ENCODE measurements at places on chromosomes 13 and 19.

- DNase-seq: no peak
These were observed 20.7 kb downstream of the OBI1 start for GRCh38 chr13:78638216-78638615.

DNA sequence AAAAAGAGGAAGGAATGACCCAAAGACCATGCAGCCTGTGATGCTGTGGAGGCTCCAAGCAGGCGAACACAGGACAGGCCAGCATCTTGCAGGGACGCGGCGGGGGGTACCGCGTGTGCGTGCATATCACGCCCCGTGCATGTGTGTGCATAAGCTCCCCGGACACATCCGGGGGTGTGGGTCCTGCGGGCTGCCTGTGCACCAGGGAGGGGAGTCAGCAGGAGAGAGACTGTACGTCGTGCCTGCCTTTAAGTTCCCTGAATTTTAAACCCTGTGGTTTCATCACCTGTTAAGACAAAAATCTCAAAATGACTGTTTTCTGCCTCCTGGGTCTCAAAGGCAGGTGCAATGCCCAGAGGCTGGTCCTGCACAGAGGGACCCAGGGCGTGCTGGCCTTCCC is 16.6 kb downstream of the ADAT3 start:
- DNase-seq: no peak

- no peak for DNase-seq
These were observed 6.9 kb downstream of the RAB8A start for GRCh38 chr19:16118489-16119033.

DNA sequence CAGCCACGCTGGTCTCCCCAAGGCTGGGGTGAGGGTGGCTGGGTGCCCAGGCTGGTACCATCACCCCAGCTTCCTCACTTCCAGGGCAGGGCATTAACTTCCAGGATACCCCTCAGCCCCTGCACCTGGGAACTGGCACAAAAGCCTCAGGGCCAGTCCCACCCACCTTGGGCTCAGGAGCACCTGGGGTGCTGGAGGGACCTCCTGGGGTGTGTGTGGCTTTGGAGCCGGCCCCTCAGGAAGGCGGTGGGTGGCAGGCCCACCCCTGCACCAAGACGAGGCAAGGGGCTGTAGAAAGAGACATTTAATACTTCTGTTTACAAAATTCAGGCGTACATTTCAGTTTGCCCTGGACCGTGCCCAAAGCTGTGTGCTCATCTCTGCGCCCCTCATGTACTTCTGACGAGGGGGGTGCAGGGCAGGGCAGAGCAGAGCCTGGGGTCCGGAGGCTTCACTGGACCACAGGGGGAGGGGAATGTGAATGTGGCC is 16.8 kb downstream of the MPND start:
- DNase-seq: no peak

DNA sequence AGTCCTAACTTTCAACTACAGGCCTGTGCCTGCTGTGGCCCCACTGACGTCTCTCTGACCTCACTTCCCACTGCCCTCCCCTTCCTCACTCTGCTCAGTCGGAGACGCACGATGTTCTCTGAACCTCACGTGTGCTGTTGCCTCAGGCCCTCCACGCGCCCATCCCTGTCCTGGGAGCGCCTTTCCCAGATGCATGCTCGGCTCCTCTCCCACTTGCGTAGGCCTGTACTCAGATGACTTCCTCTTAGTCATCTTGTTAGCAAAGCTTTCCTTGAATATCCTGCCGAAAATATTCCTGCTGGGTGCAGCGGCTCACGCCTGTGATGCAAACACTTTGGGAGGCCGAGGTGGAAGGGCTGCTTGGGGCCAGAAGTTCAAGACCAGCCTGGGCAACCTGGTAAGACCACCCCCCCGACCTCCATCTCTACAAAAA is 9.3 kb upstream of the SYT5 start:
- DNase-seq: no peak

GRCh38 chr19:45667620-45668341 is at the start of gene GIPR:
TSS of gene GIPR (plus strand) at chr19:45668221. CDS start at chr19:45669521, 1,300 bp downstream.
- no peak for DNase-seq

DNA sequence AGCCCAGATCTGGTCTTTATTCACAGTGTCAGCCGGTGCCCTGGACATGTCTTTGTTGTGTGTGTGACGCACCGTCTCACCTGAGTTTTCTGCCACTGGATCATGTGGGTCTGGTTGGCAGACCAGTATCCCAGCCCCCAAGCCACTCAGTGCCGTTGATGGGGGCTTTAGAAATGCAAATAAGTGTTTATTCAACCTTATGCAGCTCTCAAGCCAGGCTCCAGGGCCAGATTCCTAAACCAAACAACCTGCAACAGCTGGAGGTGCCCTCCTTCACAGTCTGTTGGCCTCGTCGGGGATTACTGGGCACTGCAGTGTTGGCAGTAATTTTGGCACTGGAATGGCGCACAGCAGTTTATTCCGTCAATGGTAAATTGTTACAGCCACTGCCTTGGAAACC is 21.6 kb downstream of the FAM124A start:
- DNase-seq: no peak

DNA sequence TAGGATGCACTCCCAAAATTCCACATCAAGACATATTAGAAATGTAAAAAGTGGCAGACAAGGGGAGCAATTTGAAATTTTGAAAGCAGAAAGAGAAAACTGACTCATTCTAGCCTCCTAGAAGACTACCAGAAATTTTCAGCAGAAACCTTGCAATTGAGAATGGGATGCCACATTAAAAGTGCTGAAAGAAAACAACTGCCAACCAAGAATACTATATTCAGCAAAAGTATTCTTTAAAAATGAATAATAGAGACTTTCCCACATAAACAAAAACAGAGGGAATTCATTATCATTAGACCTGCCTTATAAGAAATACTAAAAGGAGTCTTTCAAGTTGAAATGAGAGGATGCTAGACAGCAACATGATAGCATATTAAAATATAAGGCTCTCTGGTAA is 78.3 kb upstream of the HTR2A start:
- no peak for DNase-seq

DNA sequence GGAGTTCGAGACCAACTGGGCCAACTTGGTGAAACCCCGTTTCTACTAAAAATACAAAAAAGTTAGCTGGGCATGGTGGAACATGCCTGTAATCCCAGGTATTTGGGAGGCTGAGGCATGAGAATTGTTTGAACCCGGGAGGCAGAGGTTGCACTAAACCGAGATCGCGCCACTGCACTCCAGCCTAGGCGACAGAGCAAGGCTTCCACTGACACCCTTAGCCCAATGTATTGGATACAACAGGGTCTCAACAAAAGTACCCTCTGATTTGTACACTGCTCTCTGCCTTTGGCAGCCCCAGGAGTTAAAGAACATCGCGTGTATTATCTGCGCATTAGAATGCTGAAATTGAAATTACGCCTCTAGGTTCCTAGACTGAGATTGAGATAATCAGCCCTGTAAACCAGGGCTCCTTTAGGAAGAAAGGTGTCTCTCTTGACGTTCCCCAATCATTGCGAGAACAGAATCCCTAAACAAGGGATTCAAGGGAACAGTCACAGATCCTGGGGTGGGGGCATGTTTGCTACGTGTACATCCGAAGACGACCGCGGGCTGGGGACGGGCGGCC is 21.9 kb downstream of the IPO5 start:
- peak; percentile 62 for DNase-seq

DNA sequence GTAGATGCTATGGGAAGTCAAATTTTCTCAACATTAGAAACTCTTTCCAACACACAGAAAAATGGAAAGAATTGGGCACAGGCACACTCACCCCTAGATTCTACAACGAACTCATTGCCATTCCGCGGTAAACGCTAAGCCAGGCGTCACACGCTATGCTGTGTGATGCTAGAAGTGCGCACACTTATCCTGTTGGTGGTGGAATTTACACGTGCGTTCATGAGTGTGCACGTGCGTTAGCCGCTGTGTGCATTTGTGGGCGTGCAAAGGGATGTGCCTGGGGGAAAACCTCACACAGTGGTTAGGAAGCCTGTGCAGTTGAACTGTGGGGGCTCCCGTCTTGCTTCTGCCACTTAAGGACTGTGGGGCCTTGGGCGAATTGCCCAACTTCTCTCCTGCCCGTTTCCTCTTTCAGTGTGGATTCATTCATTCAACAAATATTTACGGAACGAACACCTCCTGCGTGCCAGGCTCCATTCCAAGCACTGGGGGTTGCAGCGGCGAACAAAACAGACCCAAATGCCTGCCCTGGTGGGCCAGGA is 7.7 kb downstream of the NFILZ start:
- no peak for DNase-seq

DNA sequence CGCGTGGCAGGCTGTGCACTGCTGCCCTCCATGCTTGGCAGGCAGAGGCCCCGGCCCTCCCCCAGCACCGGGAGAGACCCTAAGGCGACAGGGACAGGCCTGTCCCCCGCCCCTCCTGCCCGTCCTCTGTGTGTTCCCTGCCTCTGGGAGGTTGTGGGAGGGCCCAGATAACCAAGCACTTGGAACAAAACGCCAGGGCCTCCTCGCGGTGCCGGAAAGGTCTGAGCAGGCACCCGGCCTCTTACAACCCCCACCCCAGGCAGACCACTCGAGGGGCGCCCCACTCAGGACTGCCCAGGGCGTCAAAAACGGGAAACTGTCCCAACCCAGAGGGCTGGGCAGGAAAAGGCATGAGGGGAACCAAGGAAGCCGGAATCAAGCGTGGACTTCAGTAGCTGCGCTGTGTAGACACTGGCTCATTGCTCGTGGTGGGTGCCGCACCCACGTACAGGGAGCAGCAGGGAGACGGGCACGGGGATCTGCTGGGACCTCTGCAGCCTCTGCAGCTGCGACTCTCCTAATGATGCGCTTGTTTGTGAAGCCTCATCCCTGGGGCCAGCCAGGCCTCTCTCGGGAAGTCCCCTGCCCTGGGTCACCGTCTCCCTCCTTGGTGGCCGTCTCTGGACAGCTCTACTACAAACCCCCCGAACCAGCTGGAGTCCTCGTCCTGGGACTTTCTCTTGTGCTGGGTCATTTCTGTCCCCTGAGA is 20.0 kb downstream of the GNA11 start:
- no peak for DNase-seq

- no peak for DNase-seq
These were observed 25.9 kb downstream of the SOHLH2 start for GRCh38 chr13:36188441-36188840.

- no peak for DNase-seq
These were observed 347.9 kb downstream of the EFNB2 start for GRCh38 chr13:106187501-106188095.

GRCh38 chr13:95579303-95579702 is 26.8 kb downstream of the CLDN10 start:
- no peak for DNase-seq

DNA sequence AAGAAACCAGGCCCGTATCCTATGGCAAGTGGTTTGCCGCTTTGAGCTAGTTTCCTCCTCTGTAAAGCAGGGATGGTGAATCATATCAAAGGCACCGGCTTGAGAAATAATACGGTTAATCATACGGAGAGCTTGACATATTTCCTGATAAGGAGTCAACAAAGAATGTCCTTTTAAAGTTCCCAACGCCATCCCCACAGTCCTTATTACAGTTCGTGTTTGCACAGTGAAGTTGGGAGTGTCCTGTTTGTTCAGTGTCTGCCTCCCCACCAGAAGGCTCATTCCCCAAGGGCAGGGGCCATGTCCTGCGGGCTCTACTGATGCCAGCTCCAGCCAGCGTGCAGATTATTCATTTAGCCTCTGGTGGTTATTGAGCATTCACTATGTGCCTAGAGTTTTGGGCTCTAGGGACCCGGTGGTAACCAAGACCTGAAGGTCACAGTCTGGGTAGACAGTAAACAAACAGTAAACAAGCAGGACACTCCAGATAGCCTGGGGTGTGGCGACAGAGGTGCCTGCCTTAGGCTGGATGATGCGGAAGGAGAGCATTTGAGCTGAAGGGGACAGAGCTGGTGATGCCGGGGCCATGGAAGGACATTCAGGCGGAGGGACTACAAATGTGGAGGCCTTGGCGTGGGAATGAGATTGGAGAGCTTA is 6.3 kb downstream of the GRAMD1A start:
- no peak for DNase-seq
